Activated T-helper 2 cell treated with anti-CD3 and anti-CD28 coated beads, Interferon-gamma antibody, Interleukin-2, Interleukin-4, amounts not matched to agents 10 μg/mL and 5 μg/mL and 100 μg/mL, durations not matched to agents 14 hours and 24 hours and 36 hours (primary cell): ENCODE measurements at places on chromosomes 1 and 21. TPM values are rescaled to one million over a fixed set of nuclear protein-coding genes. Genes with fewer than 3 reads are reported as not detected.
A peak's percentile ranks its signal among the peaks of the same experiment; 100 is the strongest.

CBS gene
- 45.8 and 49.0 TPM in 2 replicates for total RNA-seq

DNA sequence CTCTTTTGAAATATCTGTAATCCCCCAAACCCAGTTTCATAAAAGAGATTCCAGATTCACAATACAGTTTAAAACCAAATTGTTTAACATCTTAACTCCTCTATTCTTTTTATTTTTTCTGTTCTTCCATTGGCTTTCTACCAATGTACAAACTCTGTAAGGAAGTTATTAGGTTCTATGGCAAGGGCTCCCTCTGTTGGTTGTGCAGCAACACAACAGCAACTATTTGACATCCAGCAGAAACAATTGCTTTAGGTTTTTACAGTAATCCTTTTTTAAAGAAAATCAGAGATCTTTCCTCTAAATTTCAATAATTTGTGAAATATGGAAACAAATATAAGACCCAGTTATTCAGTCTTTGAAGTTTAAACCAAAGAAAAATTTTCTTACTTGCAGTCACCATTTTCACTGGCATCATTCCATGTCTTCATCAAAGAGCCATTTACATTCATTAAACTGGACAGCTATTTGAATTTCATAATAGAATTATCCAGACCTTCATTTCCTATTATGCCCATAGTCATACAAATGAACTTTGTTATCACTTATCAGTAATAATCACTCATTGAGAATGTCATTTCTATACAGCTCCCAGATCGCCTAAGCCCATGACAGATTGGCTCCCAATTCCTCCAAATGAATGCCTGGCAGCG, 46.5 kb upstream of the RNF11 start:
- no peak overlapping the region for H3K4me3 ChIP-seq
- no peaks in the 10 kb centered on the region for H3K36me3 ChIP-seq
- DNase-seq: peak; percentile 14

- peaks cover 22% of the 10 kb centered on the region for H3K4me1 ChIP-seq
- peaks cover 8% of the 10 kb centered on the region for H3K27me3 ChIP-seq
- no peak for DNase-seq
- no peak overlapping the region for H3K4me3 ChIP-seq
- H3K36me3 ChIP-seq: peaks cover 25% of the 10 kb centered on the region
Observed at GRCh38 chr1:93592551-93592949, 89.1 kb downstream of the BCAR3 start.

DNA sequence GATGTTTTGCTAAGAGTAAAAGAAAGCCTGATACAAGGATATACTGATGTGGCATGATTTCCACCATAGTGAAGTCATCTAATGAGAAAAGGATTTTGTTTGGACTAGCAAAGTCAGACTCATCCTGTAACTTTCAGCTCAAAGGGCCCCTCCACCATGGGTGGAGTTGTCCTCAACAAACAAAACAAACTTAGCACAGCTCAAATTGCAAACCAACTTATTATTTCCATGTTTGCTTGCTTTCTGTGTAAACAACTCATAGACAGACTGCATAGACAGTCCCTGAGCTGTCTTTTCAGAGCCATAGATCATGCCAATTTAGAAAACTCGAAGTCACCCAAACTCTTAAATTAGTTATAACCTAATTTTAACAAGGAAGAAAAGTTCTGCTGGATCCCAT, 69.4 kb upstream of the VAV3 start:
- DNase-seq: no peak
- no peaks in the 10 kb centered on the region for H3K36me3 ChIP-seq
- H3K27me3 ChIP-seq: peaks cover 4% of the 10 kb centered on the region
- H3K4me3 ChIP-seq: no peak overlapping the region
- H3K27ac ChIP-seq: no peak overlapping the region

DNA sequence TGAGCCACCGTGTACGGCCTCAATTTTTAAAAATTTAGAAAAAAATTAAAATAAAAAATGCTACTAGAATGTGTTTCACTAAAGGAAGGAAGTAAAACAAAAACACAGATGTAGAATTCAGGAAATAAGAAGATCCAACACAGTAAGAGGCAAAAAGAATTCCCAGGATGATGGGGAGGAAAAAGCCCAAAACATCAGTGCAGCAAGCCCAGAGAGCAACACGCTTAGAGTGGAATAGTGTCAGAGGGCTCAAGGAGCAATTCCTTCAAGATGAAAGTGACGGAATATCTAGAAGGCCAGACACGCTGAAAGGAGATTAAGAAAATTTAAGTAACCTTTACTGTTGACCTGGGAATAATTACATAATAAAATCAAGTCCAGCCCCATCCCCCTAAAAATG, 80.4 kb downstream of the DAP3 start:
- H3K27ac ChIP-seq: no peak overlapping the region
- no peaks in the 10 kb centered on the region for H3K27me3 ChIP-seq
- H3K4me1 ChIP-seq: no peaks in the 10 kb centered on the region
- H3K4me3 ChIP-seq: no peak overlapping the region
- peaks cover 69% of the 10 kb centered on the region for H3K36me3 ChIP-seq
- DNase-seq: no peak
